ENCODE measurements at places on chromosomes 7 and 10.

DNA sequence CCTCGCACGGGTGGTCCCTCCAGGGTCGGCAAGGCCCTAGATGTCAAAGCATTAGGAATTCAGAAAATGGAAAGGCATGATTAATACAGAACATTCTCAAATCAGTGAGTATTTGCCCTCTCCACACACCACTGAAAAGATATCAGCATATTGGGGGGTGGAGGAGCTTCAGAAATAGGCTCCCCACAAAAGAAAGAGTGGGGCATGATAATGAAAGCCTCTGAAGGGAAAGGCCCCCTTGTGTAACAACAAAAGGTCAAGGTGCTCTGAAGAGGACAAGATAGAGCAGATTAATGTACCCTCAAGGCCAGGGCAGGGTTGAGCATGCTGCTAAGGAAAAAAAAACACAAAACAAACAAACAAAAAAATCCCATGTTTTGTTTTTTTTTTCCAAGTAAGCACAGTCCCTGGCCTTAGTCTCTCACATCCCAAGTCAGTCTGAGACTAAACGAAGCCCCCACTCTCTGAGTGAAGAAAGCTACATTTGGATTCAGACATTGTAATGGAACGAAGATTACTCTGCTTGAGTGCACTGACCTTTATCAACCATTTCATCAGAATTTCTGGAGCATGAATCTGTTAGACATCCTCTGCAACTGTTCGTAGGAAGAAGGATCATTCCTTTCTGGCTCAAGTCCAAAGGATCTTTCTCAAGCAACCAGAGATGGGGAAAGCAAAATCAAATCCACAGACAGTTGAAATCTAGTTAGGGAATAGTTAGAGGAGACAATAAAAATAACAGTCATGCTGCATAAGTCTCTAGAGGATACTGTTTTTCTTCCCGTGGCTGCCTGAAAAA, 27.4 kb upstream of the DGKI start:
- peak; percentile 10 for DNase-seq

DNA sequence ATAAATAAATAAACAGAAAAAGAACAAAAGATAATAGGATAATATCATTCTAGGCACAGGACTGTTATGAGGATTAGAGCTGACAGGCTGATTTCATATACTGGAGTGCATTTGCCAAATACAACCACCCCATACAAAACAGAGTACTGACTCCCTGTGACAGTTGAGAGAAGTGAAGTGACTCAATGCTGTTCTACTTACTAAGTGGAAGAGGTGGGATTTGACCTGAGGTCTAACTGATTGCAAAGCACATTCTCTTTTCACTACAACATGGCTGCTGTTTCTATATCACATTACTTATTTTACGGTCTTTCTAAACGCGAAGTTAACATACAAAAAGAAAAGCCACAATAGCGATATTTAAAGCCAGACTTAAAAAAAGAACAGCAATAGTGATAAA, 51.4 kb downstream of the ITGB1 start:
- no peak for DNase-seq

- peak; percentile 28 for DNase-seq
These were observed 6.9 kb upstream of the CREB3L2 start for GRCh38 chr7:138008588-138009349.

- no peak for DNase-seq
These were observed 146.6 kb downstream of the CTNNA3 start for GRCh38 chr10:67549390-67549789.

GRCh38 chr7:43105521-43106120, 6.8 kb upstream of the HECW1 start:
- no peak for DNase-seq

- peak; percentile 84 for DNase-seq
These were observed 112.2 kb downstream of the CYTH3 start for GRCh38 chr7:6160191-6160623.

- no peak for DNase-seq
These were observed 40.1 kb downstream of the BPGM start for GRCh38 chr7:134686786-134687185.

DNA sequence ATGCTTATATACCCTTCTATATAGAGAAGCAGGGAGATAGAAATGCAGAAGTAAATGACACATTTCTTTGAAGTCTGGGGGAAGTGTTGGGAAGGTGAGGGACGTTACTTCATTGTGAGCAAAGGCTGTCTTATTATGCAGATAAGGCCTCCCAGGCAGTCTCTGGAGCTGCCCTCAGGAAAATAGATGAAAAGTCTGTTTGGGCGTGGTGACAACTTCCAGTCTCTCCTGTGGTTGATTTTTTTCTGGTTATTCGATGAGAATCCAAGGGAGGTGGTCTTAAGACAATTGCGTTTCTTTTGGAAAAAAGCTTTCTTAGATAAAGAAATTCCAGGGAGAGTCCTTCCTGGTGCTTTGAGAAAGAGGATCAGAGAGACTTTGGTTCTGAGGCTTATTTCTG, 84.0 kb downstream of the NEUROD6 start:
- DNase-seq, result no peak

DNA sequence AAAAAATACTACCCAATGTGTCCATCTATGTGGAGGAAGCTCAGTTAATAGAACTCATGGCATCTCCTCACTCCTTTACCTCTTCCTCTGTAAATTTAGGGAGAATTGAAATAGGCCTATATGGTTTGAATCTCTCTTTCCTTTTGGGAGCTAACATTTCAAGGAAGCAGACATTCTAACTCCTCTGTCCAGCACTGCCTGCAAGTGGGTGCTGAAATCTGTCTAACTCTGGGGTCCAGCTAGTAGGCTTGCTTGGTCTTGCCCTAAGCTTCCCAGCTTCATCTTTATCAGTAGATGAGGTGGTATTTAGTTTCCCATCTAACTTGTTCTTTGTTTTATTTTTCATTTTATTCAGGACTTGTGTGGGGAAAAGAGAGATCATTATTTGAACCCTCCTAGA, 23.2 kb downstream of the CYCS start:
- no peak for DNase-seq

GRCh38 chr7:111172564-111173257, 81.8 kb downstream of the LRRN3 start:
- DNase-seq, result no peak

- DNase-seq, result no peak
These were observed 37.9 kb downstream of the GRK5 start for GRCh38 chr10:119245272-119245671.

GRCh38 chr10:4595719-4596319, 230.2 kb upstream of the AKR1E2 start:
- no peak for DNase-seq

DNA sequence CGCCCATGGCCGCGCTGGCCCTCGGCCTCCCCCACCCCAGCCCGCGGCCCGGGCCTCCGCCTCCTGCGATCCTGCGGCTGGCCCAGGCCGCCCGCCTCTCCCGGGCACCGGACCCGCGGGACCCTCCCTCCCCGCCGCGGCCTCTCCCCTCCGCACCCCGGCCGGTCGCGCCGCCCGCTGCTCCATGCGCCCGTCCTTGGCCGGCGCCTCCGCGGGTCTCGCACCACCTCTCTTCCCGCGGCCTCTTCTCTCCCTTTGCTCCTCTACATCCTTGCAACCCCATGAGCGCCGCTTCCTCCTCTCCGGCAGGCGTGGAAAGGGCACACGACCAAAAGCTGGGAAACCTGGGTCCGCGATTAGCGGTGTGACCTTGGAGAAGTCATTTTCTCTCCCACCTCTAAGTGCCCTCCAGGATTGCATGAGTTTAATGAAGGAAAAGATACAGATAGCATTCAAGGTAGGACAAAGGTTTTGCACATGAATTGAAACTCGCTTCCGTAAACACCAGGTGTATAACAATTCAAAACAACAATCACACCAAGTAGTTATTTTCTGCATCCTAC, 448 bp upstream of the SRPK2 start:
- DNase-seq, result peak; percentile 24

GRCh38 chr7:517774-518629, 1.6 kb downstream of the PDGFA start:
- no peak for DNase-seq

DNA sequence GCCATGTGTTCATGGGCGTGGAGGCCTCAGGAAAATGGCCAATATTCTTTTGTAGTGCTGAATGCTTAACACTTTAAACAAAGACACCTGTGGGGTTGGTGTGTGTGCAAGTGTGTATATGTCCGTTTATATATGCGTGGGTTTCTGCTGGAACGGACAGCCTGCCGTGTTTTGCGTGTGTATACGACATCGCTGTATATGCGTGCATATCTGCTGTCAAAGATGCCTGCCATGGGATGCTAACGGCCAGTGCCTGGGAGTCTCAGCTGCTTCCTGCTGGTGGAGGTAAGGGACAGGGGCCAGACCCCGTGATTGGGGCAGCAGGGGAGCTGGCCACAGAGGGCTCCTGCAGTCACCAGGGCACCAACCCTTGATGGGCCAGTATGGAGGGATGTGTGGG, 216.3 kb upstream of the SHH start:
- no peak for DNase-seq

DNA sequence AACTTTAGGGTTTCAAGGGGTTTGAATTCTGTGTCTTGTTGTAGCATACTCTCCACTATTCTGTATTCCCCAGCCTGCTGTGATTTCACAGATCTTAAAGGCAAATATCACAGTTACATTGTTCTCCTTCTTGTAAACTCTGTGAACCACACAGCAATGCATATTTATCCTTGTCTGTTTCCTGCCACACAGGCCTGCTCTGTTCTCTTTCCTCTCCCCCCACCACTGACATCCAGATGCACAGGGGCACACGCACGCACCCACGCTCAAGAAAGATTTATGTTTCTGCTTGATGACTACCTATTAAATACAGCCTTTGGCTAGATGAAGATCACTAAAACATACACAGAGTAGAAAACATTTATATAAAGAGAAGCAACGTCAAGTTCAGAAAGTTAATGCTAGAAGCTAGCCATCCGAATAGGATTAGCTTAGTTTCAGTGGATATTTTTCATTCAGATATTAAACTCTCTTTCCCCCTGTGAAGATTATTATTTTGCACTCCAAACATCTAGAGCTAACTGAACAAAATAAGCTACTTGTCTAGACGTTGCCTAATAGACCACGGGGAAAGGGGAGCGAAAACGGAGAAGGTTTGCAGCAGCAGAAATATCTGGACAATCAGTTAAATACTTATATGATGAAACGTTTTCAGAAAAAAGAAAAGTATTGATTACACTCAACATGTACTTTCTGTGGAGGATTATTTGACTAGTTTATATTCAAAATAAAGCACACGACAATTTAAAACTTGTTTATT, 193.1 kb upstream of the SEMA3C start:
- peak; percentile 31 for DNase-seq

GRCh38 chr10:9853405-9854355, 1164.0 kb upstream of the CELF2 start:
- no peak for DNase-seq

DNA sequence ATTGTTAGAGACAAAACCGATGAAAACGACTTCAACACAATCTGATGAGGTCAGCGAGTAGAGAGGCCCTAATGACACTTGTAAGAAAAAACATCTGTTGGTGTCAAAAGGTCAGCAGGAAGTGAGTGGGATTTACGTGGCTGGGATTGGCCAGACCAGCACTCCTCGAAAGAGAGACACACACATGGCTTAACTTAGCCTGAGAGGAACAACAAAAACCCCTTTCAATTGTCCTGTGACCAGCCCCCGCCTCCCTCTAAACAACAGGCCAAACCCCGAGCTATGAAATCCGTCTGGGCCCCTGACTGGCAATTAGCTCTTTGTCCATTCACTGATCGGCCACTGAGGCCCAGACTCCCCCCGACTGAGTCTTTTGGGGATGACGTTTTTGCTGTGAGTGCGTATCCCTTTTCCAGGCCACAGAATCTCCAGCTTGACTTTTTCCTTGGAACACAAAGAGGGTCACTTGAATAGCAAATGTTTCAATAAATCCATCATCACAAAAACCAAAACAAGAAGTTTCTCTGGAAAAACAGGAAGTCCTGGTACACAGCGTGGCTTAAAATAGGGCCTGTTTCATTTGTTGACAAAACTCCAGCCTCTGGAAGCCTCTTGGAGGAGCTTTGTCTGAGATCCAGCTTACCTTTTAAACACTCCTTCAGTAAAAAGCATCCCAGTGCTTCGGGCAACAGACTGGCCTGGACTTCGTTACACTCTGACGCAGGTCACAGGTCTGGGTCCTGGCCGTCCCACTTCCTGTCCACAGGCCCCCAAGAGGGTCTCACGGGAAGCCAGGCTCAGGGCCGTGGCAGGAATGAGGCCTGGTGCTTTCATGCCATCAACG, 103.0 kb downstream of the CTBP2 start:
- no peak for DNase-seq

GRCh38 chr7:138902161-138902560, 79.0 kb downstream of the KIAA1549 start:
- DNase-seq, result no peak

- DNase-seq, result no peak
These were observed 100.3 kb downstream of the CTBP2 start for GRCh38 chr10:125060026-125060425.

GRCh38 chr10:88401671-88402347, 181.3 kb downstream of the RNLS start:
- DNase-seq, result no peak

DNA sequence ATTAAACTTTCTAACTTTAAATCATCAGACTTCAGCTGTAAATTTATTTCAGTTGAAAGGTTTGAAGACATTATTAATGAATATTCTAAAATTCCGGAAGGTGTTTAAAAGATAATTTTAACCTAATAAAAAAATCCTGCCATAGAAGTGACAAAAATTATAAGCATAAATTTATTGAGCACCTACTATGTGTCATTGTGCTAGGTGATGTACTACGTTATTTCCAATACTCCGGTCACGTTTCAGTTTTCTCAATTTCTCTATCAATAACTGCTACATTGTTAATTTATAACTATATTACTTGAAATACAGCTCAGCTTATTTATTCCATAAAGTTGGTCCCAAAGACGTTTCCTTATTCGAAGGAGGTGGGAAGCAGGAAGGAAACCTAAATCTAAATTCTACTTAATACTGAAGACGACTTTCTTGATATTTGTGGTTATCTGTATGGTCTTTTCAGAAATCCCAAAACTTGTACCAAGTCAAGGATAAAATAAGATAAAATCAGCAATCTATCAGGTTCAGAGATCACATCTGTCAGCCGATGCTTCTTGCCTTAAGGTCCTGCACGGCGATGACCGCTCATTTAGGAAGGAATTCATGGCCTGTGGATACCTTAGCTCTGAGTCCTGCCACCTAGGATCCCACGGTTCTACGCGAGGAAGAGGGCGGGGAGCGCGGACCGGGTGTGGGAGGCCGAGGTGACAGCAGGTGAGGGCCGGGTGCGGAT, 1.2 kb upstream of the ZEB1 start:
- no peak for DNase-seq

GRCh38 chr10:71713135-71714030, 6.2 kb downstream of the C10orf105 start:
- no peak for DNase-seq

- no peak for DNase-seq
These were observed 637.7 kb downstream of the PARD3 start for GRCh38 chr10:34177445-34177844.

- no peak for DNase-seq
These were observed 20.4 kb downstream of the CSGALNACT2 start for GRCh38 chr10:43158636-43159035.

GRCh38 chr10:59682986-59683937, 26.4 kb downstream of the SLC16A9 start:
- DNase-seq, result no peak

- no peak for DNase-seq
These were observed 2.0 kb upstream of the FEZF1 start for GRCh38 chr7:122306320-122307227.

- no peak for DNase-seq
These were observed 52.0 kb upstream of the STEAP1B start for GRCh38 chr7:22551768-22552513.

Data from HTR-8/SVneo (cell line).